Lung microvascular endothelial cell (primary cell): ENCODE measurements at places on chromosomes 6 and 20. TPM values are rescaled to one million over a fixed set of nuclear protein-coding genes. Genes with fewer than 3 reads are reported as not detected.

Gene SAPCD1
- total RNA-seq = 1.6 and 2.0 TPM in 2 replicates

Gene MAFB
- 1.3 and 3.0 TPM in 2 replicates for total RNA-seq

Gene SMPD2
- 5.4 and 7.3 TPM in 2 replicates for total RNA-seq

Gene INSM1
- total RNA-seq = not detected in 2 replicates

Gene AVP
- not detected in 2 replicates for total RNA-seq

Gene GPR6
- total RNA-seq = not detected in 2 replicates

Gene FOXS1
- total RNA-seq = 0.20 and 0.22 TPM in 2 replicates

Gene TPMT
- total RNA-seq = 8.7 and 10.1 TPM in 2 replicates

- no peak for DNase-seq
Measured at GRCh38 chr6:27889628-27890444, 22.4 kb downstream of the OR2B2 start.

DNA sequence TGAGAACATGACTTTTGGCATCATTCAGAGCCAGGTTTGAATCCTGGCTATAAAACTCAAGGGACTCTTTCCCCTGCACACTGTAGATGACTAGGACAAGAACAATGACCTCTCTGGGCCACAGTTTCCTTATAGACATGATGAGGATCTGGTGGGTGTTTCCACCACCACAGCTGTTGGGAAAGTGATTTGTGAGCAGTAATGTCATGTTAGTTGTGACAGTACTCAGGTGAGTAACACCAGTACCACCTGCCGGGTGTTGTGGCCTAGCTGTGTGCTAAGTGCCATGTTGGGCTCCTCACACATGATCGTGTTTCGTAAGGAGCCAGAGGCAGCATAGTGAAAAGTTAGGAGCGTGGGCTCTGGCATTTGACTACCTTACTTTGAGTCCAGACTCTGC lies 24.1 kb downstream of the HM13 start:
- no peak for DNase-seq

GRCh38 chr20:43241057-43241702 lies 51.5 kb upstream of the PTPRT start:
- no peak for DNase-seq

DNA sequence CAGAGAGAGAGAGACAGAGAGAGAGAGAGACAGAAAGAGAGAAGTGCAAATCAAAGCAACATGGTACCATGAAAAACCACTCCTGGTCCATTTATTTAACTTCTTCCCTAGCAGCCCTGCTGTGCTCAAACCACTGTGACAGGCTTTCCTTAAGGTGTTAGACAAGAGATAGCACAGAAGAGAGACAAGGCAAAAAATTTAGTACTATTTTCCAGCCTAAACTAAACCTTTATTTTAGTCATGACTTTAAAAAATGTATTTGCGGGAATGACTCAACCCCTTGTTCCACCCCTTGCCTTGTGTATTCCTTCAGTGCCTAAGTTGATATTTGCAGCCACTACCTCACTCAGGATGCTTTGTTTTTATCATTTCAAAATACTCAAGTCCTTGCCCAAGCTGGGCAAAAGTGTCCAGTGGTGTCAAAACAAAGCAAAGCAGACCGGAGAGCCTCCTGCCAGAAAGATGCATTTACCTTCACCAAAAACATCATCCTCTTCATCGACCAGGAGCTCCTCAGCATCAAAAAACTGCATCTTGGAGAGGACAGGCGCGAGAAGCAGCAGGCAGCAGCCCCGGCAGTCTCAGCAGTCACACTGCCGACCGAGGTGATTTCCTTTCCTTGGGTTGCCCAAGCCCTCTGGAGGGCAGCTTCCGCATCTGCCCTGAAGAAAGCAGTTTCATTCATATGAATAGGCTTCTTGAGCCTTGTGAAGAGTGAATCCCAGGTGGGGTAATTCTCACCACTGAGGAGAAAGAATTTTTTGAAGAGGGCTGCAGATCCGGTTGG lies at the start of gene RIPOR2:
Gene RIPOR2 (minus strand): TSS at position 595 of the 787 bp plus-strand sequence. CDS start 62 bp downstream, at position 533.
- DNase-seq = no peak

- DNase-seq = no peak
Measured at GRCh38 chr6:16824845-16825685, 63.8 kb upstream of the ATXN1 start.

- DNase-seq = no peak
Measured at GRCh38 chr6:2755456-2755855, 4.7 kb upstream of the MYLK4 start.

DNA sequence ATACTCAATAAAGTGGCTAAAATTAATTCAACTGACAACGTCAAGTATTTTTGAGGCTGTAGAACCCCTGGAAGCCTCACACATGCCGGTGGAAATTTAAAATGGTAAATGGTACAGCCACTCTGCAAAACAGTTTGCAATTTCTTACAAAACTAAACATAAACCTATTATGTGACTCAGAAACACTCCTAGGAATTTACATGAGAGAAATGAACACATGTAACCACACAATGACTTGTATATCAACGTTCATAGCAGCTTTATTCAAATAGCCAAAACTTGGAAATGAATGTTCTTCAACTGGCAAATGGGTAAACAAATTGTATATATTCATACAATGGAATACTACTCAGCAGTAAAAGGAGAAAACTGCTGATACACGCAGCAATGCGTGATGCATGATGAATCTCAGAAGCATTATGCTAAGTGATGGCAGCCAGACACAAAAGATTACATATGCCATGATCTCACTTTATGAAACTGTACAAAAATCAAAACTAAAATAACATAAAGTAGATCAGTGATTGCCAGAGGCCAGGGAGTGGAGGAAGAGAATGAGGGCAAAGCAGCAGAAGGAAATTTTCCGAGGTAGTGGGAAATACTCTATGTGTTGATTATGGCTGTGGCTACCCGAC lies 112.5 kb downstream of the FAM50B start:
- no peak for DNase-seq

- no peak for DNase-seq
Measured at GRCh38 chr6:38164131-38164481, 344.6 kb downstream of the ZFAND3 start.

DNA sequence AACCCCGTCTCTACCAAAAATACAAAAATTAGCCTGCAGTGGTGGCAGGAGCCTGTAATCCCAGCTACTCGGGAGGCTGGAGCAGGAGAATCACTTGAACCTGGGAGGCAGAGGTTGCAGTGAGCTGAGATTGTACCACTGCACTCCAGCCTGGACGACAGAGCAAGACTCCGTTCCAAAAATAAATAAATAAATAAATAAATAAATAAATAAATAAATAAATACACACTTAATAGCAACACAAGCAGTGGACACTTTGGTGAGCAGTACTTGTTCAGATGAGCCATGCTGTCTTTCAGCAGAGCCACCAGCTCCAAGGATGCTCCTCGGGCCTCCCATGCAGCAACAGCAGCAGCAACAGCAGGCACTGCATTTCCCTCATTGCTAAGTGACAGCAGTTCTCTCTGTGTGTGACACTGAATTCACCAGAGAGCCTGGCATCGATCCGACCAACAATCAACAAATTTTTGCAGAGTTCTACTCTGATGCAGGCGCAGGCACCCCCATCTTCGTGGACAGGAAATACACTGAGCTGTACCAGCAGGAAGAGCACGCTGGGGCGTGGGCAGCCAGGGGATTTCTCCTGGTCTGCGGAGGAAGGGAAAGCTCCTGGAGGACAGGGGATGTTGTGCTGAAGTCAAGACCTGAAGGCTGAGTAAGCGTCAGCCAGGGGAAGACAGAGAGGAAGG lies 54.0 kb upstream of the SNX9 start:
- peak; percentile 50 for DNase-seq

GRCh38 chr20:17752459-17752858 lies 52.7 kb downstream of the BANF2 start:
- no peak for DNase-seq

- no peak for DNase-seq
Measured at GRCh38 chr20:16709017-16709416, 20.8 kb upstream of the SNRPB2 start.

DNA sequence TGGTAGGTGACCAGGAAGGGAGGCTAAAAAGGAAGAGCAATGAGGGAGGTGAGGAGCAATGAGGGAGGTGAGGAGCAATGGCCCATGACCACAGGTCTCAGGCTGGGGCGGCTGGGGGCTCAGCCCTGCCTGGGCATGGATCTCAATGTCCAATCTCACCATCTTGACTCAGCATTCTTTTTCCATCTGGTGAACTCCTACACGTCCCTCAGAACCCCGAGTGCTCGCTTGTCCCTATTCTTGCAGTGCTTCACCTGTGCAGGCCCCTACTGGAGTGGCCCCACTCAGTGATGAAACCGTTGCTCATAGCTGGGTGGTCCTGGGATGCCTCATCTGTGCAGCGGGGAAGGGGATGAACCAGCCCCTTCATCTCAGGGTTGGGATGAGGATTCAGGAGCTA lies 16.9 kb upstream of the RBBP8NL start:
- DNase-seq = no peak

GRCh38 chr6:18324706-18325042 lies 60.3 kb upstream of the DEK start:
- no peak for DNase-seq
